ENCODE measurements at places on chromosomes 5 and 9.

- no peak for DNase-seq
These were observed 141.1 kb upstream of the SPDL1 start for GRCh38 chr5:169442403-169442874.

DNA sequence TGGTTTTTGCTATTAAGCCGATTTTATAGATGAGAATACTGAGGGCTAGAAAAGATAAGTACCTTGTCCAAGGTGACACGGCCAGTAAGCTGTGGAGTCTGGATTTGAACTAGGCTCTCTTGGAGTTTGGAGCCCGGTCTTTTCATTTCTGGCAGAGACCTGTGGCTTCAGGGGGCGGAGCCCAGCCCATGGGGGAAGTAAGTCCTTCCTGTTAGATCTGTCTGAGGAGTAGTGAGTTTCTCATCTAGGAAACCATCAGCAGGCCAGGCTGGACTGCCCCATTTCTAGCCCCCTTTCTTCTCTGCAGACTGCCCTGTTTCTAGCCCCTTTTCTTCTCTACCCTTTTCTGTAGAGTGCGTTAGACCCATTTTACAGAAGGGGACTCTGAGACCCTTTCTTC, 521 bp upstream of the PTGS1 start:
- DNase-seq, result no peak

DNA sequence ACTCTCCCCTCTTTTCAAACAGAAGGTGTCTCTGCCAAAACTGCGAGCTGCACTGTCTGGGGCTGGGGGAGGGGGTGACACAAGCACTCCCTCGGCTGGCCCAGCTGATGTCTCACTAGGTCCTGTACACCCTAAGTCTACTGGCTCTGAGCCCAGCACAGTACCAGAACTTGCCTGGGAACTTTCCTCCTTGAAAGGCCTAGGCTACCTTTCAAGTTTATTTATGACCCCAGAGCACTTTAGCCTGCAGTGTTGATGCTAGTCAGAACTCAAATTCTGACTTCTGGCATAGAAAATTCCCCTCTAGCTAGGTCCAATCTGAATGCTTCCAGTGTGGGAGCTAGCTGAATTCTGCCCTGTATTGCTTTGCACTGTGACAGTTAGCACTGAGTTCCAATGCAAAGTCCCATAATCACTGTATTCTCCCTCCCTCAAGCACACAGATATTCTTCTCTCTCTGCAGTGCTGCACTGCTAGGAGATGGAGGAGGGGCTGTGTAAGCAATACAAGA, 10.5 kb downstream of the LURAP1L start:
- no peak for DNase-seq

- no peak for DNase-seq
These were observed 85.7 kb downstream of the TNC start for GRCh38 chr9:115032296-115032695.

DNA sequence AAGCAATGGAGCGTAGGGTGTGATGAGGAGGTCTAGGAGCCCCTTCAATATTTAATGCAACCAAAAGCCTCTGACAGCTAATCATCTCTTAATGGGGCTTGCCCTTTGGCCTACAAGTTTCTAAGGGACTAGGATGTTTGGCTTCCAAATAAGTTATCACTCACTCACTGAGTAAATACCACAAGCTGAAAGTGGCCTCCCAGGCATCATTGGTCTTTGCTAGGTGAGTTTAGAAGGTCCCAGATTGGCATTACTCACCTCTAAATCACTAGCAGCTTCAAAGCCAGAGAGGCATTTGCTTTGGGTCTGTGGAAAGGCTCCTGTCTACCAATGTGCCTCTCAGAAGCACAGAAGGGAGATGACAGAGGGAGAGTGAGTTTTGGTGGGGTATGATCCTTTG, 344.2 kb downstream of the NTRK2 start:
- DNase-seq, result no peak

DNA sequence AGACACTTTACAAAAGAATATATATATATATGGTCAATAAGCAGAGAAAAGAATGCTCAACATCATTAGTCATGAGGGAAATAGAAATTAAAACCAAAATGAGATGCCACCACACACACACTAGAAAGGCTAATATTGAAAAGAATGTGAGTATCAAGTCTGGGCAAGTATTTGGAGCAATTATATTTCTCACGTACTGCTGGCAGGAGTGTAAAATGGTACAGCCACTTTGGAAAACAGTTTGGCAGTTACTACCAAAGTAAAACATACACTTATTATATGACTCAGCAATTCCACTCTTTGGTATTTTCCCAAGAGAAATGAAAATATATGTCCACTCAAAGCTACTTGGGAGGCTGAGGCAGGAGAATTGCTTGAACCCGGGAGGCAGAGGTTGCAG, 29.8 kb downstream of the NEUROG1 start:
- DNase-seq, result no peak

GRCh38 chr9:83701769-83702168, 6.0 kb downstream of the UBQLN1 start:
- DNase-seq, result no peak

Data from stimulated activated CD8-positive, alpha-beta memory T cell treated with anti-CD3 and anti-CD28 coated beads, Interleukin-2, amount 100 ng/mL, for 1 hour (primary cell).